ENCODE measurements at places on chromosomes 11 and 22. TPM values are rescaled to one million over a fixed set of nuclear protein-coding genes. Genes with fewer than 3 reads are reported as not detected.

- no peak for DNase-seq
Observed at GRCh38 chr22:47210112-47210657, 447.7 kb downstream of the TBC1D22A start.

- DNase-seq, result no peak
Observed at GRCh38 chr11:121237686-121238658, 54.6 kb upstream of the SC5D start.

DNA sequence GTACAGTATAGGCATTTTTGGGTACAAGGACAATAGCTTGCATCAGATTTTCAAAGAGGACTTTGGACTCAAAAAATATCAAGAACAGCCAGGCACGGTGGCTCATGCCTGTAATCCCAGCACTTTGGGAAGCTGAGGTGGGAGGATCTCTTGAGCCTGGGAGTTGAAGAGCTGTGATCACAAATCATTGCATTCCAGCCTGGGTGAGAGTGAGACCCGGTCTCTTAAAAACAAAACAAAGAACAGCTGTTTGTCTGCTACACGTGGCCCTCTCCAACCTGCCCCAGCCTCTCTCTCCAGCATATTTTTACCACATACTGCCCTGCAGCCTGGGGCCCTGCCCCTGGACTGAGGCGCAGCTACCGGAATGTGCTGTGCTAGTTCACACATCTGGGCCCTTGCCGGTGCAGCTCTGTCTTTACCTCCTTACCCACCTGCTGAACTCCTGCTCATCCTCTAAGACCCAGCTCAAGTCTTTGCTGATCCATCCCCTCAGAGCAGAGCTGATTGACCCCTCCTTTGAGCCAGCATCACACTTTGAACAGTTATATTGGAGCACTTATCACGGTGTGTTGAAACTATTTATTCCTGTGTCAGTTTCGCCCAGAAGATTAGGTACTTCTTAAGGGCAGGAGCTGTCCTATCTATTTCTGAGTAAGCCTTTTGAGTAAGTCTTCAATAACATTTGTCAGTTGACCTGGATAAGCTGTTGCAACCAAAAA lies 29.4 kb downstream of the GRIK4 start:
- no peak for DNase-seq

- DNase-seq, result no peak
Observed at GRCh38 chr22:43955883-43956782, 891 bp downstream of the SAMM50 start.

- no peak for DNase-seq
Observed at GRCh38 chr11:134576721-134577171, 164.7 kb upstream of the B3GAT1 start.

GRCh38 chr11:10328314-10329098 lies 23.6 kb downstream of the ADM start:
- no peak for DNase-seq

GRCh38 chr11:73221996-73222395 lies 3.9 kb downstream of the P2RY2 start:
- no peak for DNase-seq

- DNase-seq, result no peak
Observed at GRCh38 chr11:118052581-118053206, 24.2 kb upstream of the TMPRSS4 start.

GRCh38 chr11:94776351-94777321 lies 8.5 kb downstream of the AMOTL1 start:
- DNase-seq, result no peak

DNA sequence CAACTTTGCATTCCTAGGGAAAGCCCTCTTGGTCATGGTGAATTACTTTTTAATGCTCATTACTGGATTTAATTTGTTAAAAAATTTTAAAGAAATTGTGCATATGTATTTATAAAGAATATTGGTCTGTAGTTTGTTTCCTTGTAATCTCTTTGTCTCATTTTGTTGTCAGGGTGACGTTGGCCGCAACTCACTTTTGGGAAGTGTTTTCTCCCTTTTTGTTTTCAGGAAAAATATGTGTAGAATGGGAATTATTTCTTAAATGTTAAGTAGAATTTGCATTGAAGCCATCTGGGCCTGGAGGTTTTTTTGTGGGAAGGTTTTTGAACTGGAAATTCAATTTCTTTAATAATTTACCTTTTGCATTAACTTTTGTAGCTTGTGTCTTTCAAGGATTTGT lies 149.1 kb downstream of the UVRAG start:
- DNase-seq, result no peak

DNA sequence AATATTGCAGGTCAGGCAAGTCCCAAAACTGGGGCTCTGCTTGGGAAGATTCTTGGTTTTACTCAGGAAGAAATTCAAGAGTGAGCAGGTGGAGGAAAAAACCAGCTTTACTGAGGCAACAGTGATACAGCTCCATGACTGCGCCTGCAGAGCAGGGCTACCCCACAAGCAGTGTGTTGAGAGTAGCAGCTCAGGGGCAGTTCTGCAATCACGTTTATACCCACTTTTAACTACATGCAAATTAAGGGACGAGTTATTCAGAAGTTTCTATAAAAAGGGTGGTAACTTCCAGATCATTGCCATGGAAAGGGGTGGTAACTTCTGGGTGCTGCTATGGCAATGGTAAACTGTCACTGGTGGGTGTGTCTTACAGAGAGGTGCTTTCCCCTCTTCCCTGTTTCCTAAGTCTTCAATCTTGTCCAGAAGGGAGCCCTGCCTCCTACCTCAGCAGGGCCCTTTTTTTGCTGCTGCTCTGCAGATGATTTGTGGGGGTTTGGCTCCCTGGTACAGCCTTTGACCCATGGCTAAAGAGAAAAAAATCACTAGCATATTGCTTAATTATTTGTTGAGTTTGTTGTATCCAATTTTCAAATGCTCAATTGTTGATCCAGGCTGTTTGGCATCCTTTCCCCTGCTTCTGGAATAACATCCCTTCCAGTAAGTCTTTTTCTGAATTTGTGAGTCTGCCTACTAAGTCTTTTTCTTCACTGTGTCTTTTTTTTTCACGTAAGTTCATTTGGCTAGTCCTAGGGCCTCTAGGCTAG lies 30.0 kb upstream of the ME3 start:
- no peak for DNase-seq

DNA sequence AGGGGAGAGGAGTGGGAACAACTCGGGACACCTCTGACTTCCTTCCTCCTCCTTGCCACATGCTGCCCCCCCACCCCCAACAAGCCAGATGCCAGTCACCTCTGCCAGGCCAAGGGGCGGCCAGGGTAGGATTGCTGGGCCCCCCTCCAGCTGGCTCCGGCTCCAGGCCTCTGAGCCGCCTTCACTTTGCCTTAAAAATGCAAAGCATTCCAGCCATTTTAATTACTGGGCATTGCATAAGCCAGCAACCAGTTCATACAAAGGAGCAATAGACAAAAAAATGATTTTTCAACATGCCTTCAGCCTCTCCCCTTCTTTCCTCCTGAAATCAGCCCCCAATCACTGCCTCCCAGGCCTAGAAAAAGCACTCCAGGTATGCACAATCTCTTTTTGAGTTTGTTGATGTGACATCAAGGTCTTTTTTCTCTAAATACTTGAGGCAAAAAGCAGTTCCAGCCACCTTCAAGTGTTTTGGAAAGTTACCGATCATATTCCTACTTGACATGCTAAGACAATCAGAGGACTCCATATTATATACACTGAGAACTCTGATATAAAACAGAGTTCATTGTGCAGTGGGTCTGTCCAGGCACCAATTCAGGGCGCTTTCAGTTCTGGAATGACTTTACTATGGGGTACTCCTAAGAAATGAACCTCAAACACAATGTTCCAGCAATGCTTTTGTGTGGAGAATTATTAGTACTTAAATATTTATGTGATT lies 12.4 kb upstream of the TIMP3 start:
- no peak for DNase-seq

- no peak for DNase-seq
Observed at GRCh38 chr11:60305906-60306619, 21.0 kb upstream of the MS4A6E start.

- no peak for DNase-seq
Observed at GRCh38 chr11:122804161-122804560, 34.1 kb upstream of the CRTAM start.

DNA sequence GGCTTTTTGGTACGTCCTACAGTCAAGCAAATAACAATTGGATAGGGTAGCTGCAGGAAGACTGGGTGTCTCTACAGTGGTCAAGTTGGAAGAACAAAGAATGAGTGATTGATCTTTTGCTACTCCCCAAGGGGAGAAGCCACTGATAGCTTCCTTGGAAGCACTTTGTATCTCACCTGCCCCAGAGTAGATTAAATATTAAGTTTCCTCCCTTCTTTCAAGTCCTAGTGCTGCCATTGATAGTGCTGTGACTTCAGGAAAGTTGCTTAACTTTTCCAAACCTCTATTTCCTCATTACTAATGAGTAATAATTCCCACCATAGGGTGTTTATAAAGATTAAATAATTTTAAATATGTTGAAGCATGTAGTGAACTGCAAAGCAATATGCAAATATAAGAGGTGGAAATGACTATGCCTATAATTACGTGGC lies 35.6 kb upstream of the EHF start:
- no peak for DNase-seq

DNA sequence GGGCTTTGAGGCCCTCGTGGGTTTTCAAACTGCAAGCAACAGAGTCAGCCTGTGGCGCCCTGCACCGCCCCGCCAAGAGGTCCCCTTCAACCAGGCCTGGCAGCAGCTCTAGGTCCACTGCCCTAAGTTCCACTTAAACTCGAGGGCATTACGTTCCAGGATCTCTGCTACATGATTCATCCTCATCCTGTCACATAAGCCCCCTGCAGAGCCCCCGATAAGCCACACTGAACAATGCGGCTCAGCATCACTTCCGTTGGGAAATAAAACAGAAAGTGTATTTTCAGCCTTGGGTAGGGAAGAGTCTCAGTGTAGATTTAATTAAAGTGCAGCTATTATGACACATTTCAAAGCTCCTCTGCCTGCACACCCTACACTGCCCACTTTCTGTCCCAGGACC lies 24.6 kb downstream of the SULT4A1 start:
- DNase-seq, result no peak

- DNase-seq, result no peak
Observed at GRCh38 chr22:27993201-27993635, 74.2 kb upstream of the PITPNB start.

DNA sequence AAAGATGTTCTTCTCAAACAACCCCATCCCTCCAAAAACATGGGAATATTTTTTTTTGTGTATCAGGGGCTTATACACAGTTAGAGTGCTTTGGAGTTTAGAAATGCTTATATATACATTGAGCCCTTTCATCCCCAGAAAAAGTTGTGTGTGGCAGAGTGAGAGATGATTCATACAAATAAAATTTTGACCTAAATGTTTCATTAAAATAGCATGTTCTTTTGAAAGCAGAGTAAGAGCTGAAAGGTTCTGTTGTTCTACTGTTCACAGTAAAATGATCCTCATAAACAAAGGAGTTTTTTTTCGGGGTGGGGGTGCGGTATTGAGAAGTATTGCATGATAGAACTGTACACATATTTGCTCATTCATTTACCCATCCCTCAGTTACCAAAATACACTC lies 512.4 kb downstream of the DLG2 start:
- no peak for DNase-seq

The YAP1 gene
- total RNA-seq, result not detected

The OR51I1 gene
- total RNA-seq, result not detected

The LIF gene
- total RNA-seq, result not detected

The SEC14L6 gene
- not detected for total RNA-seq

The TRIM48 gene
- total RNA-seq, result not detected

The MRGPRX3 gene
- total RNA-seq, result not detected

The ZFPL1 gene
- 50.5 TPM for total RNA-seq

The CCDC116 gene
- total RNA-seq, result 0.34 TPM

The EXT2 gene
- 27.3 TPM for total RNA-seq

The OR5AR1 gene
- total RNA-seq, result not detected

The MCM5 gene
- total RNA-seq, result 64.3 TPM
